ENCODE measurements at places on chromosomes 6 and 20. TPM values are rescaled to one million over a fixed set of nuclear protein-coding genes. Genes with fewer than 3 reads are reported as not detected.
A peak's percentile ranks its signal among the peaks of the same experiment; 100 is the strongest.

Gene PPP1R14C
- total RNA-seq: 9.8 TPM

DNA sequence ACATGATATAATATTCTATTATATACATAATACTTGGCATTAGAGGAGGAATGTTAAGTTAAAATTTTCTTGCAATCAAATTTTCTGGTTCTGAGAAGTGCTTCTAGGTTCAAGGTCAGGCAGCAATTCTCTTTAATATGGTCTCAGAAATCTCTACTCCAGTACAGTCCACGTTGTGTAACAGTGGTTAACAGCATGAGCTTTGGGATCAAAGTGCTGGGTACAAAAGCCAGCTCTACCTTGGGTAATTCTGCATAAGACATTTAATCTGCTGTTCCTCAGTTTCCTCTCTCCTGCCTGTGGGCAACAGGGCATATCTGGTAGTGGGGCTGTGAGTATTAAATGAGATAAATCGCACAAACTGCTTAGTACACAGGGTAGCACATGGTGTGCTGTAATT, 437.8 kb downstream of the CDC5L start:
- H3K27me3 ChIP-seq: no peaks in the 10 kb centered on the region
- no peak overlapping the region for H3K27ac ChIP-seq
- H3K4me3 ChIP-seq: no peak overlapping the region
- no peaks in the 10 kb centered on the region for H3K36me3 ChIP-seq
- DNase-seq: no peak

GRCh38 chr6:125884634-125885371, 71.8 kb upstream of the HINT3 start:
- H3K4me3 ChIP-seq: no peak overlapping the region
- H3K36me3 ChIP-seq: peaks cover 56% of the 10 kb centered on the region
- no peak for DNase-seq
- no peaks in the 10 kb centered on the region for H3K4me1 ChIP-seq
- H3K27me3 ChIP-seq: no peaks in the 10 kb centered on the region

Gene KCNQ5
- 0.20 TPM for total RNA-seq

DNA sequence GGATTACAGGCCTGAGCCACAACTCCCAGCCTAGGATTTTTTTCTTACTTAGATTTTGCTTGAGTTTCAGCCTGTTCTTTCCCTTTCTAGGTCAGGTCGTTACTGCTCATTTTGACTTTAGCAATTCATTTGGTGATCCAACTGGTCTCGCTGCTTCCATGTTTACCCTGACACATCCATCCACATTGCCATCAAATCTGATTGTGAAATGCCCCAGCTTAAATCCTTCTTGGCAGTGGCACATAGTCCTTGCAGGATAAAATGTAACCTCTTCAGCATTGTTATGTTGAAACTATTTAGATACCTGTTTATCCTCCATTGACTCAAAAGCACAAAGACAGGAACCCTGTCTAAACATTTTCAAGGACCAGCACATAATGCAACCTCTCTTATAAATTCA, 77.2 kb downstream of the DNAH8 start:
- peaks cover 8% of the 10 kb centered on the region for H3K4me1 ChIP-seq
- peak overlapping the region; percentile 39 for H3K27ac ChIP-seq

GRCh38 chr20:58596750-58597248, 54.3 kb upstream of the STX16 start:
- H3K4me3 ChIP-seq: no peak overlapping the region
- H3K4me1 ChIP-seq: no peaks in the 10 kb centered on the region
- DNase-seq: no peak

DNA sequence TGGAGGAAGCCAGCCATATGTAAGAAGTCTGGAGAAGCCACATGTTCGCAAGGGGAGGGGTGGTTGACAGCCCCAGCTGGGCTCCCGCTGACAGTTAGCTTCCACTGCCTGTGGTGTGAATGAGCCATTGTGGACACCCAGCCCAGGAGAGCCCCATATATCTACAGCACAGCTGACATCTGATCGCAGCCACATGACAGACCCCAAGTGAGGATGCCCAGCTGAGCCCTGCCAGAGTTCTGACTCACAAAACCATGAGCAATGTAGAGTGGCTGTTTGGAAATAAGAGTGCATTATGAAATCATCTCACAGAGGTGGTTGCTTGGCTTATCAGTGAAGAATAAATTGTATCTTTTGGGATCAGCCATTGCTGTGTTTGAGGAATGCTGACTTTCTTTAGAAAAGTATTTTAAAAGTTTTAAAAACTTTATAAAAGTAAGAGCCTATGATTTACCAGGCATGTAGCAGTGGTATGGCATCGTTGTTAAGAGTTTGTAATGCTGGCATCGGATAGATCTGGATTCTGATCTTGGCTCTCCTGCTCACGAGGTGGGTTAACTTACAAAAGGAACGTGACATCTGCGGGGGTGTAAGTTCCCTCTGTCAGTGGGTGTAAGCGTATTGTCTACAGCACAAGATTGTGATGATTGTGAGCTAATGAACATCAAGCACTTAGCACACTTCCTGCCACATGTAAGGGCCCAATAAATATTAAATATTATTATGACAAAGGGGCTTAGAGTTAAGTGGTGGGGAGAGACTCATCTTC, 24.1 kb downstream of the CFAP61 start:
- H3K27me3 ChIP-seq: no peaks in the 10 kb centered on the region
- H3K4me3 ChIP-seq: no peak overlapping the region
- H3K27ac ChIP-seq: no peak overlapping the region
- H3K36me3 ChIP-seq: no peaks in the 10 kb centered on the region

Gene NR2E1
- total RNA-seq: not detected

- H3K36me3 ChIP-seq: no peaks in the 10 kb centered on the region
- peaks cover 16% of the 10 kb centered on the region for H3K4me1 ChIP-seq
Observed at GRCh38 chr6:7008451-7008988, 99.2 kb upstream of the RREB1 start.

- no peak overlapping the region for H3K4me3 ChIP-seq
- no peaks in the 10 kb centered on the region for H3K36me3 ChIP-seq
- DNase-seq: no peak
Observed at GRCh38 chr6:139016337-139017213, 12.0 kb upstream of the ABRACL start.

- H3K36me3 ChIP-seq: no peaks in the 10 kb centered on the region
- peaks cover 46% of the 10 kb centered on the region for H3K27me3 ChIP-seq
- H3K27ac ChIP-seq: no peak overlapping the region
- H3K4me3 ChIP-seq: no peak overlapping the region
Observed at GRCh38 chr6:12968839-12969558, 252.4 kb downstream of the PHACTR1 start.

Gene ARHGAP40
- 1.8 TPM for total RNA-seq

Gene GPX5
- total RNA-seq: not detected

Gene CBLN4
- total RNA-seq: not detected

GRCh38 chr6:149410557-149410956, 10.5 kb downstream of the SUMO4 start:
- peaks cover 23% of the 10 kb centered on the region for H3K36me3 ChIP-seq
- no peaks in the 10 kb centered on the region for H3K27me3 ChIP-seq
- DNase-seq: no peak
- H3K4me3 ChIP-seq: no peak overlapping the region
- no peak overlapping the region for H3K27ac ChIP-seq
- 0 out of 2 replicates have a peak, but pooled peaks cover 5% of the 10 kb centered on the region for H3K4me1 ChIP-seq

Gene MYH7B
- 2.3 TPM for total RNA-seq

DNA sequence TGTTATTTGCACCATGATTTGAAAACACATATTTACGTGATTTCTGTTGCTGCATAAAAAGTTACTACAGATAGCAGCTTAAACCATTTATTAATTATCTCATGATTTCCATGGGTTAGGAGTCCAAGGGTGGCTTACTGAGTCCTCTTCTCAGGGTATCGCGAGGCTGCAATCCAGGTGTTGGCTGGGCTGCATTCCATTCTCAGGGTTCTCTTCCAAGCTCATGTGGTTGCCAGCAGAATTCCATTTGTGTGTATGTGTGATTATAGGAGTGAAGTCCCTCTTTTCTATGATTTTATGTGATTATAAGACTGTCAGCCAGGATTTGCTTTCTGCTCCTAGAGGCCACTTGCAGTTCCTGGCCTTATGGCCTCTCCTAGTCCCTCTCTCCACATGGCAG, 135.1 kb downstream of the FAM83B start:
- H3K4me3 ChIP-seq: no peak overlapping the region
- H3K27ac ChIP-seq: peak overlapping the region; percentile 38

Gene ACTL10
- 1.0 TPM for total RNA-seq

DNA sequence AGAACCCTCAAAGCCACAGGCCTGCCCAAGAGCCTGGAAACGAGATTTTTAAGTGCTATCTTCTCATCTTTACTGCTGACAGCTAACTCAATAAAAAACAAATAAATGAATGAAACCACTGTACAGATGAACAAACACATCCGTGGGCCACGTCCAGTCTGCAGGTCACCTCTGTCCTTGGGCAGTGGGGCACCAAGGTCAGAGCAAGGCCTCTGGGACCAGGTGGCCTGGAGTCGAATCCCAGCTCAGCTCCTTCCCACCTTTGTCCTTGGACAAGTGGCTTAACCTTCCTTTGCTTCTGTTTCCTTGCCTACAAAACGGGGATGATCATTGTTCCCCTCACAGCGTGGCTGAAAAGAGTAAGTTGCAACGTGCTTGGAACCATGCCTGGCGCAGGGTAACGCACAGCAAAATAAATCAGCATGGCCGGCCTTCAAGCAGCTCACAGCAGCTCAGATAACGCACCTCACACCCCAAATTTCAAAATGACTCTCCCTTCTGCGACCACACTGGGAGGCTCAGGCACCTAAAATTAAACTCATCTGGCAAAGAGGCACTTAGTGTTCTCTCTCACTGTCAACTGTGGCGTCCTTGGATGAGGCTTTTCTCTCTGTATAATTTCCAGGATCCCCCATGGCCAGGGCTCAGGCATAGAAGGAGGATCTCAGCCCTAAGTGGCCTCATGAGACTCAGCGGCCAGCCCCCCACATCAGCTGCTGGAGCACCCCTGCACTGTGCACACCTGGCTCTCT, 35.7 kb downstream of the RRBP1 start:
- H3K27me3 ChIP-seq: no peaks in the 10 kb centered on the region
- H3K36me3 ChIP-seq: no peaks in the 10 kb centered on the region
- H3K4me3 ChIP-seq: no peak overlapping the region
- no peak for DNase-seq
- H3K4me1 ChIP-seq: no peaks in the 10 kb centered on the region

DNA sequence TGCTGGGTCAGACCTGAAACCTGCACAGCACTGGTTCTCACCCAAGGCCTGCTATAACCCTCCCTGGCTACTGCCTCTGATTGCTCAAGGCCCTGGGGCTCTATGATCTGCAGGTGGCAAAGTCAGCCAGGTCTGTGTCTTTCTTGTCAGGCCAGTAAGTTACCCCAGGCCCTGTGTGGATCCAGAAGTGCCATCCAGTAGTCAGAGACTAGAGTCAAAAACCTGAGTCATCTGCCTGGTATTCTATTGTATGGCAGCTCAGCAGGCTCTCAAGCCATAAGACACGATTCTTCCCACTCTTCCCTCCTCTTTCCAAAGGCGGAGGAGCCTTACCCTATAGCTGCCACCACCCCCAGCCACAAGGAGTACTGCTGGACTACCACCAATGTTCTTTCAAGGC, 593.0 kb downstream of the FRK start:
- no peak overlapping the region for H3K27ac ChIP-seq
- no peaks in the 10 kb centered on the region for H3K27me3 ChIP-seq
- no peak overlapping the region for H3K4me3 ChIP-seq
- H3K4me1 ChIP-seq: no peaks in the 10 kb centered on the region

DNA sequence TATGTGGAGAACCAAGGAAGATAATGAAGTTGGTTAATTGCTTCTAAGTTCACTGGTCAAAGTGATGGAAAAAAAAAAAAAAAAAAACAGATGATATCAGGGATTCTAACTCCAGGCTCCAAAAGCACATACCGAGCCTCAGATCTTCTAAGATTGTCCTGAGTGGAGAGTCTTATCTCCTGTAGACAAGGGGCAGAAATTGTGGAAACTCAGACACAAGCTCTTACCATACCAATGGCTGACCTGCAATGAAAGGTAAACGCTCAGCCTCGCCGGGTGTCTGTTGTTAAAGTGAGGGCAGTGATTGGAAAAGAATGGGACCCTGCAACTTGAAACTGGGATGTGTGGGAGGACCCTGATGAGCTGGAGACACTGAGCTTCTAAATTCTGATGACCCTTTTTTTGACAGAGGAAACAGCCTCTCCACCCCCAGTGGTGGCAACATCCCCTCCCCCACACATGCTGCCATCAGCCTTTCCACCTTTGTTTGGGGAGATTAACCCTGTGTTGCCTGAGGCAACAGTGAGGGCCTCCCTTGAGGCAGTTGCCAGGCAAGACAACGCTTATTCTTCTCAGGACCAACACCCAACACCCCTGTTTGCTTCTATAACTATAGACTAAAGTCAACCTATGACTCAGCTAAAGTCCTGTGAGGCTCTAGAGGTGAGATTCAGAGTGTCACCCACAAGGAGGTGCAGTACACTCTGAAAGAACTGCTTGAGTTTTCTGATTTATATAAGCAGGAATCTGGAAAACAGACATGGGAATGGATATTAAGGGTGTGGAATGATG, 154.0 kb downstream of the THBS2 start:
- peaks cover 5% of the 10 kb centered on the region for H3K27me3 ChIP-seq
- H3K36me3 ChIP-seq: no peaks in the 10 kb centered on the region
- H3K4me1 ChIP-seq: no peaks in the 10 kb centered on the region

Gene COL19A1
- total RNA-seq: not detected

Gene PLCB1
- not detected for total RNA-seq

DNA sequence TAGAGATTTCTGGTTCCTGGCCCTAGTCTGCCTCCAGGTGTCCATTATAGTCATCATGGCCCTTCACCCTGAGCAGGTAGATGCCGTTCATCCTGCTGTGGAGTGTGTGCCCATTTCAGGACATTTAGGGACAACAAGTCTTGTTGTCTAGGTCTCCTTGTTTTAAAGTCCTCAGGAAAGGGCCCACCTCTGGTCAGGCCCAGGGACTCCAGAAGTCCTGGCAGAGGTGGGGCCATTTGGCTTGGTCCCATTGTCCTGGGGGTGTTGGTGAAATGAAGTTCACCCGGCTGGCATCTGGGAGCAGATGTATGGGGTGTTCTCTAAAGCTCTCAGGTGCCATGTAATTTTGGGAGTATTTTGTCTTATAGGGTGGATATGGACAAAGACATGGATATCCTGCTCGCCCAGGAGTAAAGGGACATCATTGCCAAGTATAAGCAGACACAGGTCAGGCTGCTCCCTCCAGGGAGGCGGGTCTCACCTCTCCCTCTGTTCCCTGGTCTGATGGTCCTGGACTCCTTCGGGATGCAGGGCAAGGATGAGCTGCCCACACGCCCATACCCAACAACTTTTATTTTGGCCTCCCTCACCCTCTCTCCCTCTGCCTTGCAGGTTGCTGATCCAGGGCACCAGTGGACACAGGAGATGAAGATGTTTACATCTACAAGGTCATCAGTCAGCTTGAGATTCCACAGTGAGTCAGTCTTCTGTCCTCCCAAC, 31.7 kb upstream of the MAS1L start:
- H3K4me1 ChIP-seq: no peaks in the 10 kb centered on the region
- H3K27ac ChIP-seq: no peak overlapping the region
- H3K4me3 ChIP-seq: no peak overlapping the region

Gene NRN1
- not detected for total RNA-seq

Gene CD83
- total RNA-seq: 3.6 TPM

GRCh38 chr6:69105288-69105687, 470.2 kb downstream of the ADGRB3 start:
- no peak overlapping the region for H3K4me3 ChIP-seq
- no peaks in the 10 kb centered on the region for H3K27me3 ChIP-seq
- no peak for DNase-seq
- no peaks in the 10 kb centered on the region for H3K36me3 ChIP-seq
- H3K4me1 ChIP-seq: no peaks in the 10 kb centered on the region

GRCh38 chr6:144847916-144848315, 562.8 kb downstream of the UTRN start:
- no peak for DNase-seq
- no peaks in the 10 kb centered on the region for H3K4me1 ChIP-seq
- no peak overlapping the region for H3K27ac ChIP-seq
- no peaks in the 10 kb centered on the region for H3K36me3 ChIP-seq
- H3K27me3 ChIP-seq: no peaks in the 10 kb centered on the region

Gene PRSS35
- not detected for total RNA-seq

Data from PC-9 (cell line).